ENCODE measurements at places on chromosomes 11 and 22.
A peak's percentile ranks its signal among the peaks of the same experiment; 100 is the strongest.

DNA sequence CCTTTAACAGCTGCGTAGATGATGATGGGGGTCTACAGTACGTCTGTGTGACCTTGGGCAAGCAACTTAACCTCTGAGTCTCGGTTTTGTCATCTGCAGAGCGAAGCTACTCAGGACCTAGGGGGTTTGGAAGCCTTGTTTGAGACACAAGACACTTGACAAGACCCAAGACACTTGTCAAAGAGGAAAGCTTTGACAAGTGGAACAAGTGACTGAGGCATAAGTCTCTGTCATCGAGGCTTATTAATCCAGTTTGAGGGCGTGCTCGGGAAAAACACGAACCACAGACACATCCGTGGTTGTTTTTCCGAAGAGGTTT, 732 bp upstream of the PC start:
- DNase-seq: no peak

- peak; percentile 22 for DNase-seq
These were observed 88.2 kb downstream of the CWC15 start for GRCh38 chr11:94885133-94885532.

DNA sequence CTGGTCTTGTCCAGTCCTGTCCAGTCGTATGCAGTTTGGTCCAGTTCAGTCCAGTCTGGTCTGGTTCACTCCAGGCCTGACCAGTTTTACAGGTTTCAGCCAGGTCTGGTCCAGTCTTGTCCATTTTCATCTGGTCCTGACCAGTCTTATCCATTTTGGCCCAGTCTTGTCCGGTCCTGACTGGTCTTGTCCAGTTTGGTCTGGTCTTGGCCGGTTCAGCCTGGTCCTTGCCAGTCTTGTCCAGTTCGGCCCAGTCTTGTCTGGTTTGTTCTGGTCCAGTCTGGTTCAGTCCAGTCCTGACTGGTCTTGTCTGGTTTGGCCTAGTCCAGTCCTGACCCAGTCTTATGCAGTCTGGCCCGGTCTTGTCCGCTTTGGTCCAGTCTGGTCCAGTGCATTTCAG, 380.2 kb downstream of the OR4C45 start:
- no peak for DNase-seq

- no peak for DNase-seq
These were observed 57.4 kb downstream of the IGLL1 start for GRCh38 chr22:23522623-23523251.

DNA sequence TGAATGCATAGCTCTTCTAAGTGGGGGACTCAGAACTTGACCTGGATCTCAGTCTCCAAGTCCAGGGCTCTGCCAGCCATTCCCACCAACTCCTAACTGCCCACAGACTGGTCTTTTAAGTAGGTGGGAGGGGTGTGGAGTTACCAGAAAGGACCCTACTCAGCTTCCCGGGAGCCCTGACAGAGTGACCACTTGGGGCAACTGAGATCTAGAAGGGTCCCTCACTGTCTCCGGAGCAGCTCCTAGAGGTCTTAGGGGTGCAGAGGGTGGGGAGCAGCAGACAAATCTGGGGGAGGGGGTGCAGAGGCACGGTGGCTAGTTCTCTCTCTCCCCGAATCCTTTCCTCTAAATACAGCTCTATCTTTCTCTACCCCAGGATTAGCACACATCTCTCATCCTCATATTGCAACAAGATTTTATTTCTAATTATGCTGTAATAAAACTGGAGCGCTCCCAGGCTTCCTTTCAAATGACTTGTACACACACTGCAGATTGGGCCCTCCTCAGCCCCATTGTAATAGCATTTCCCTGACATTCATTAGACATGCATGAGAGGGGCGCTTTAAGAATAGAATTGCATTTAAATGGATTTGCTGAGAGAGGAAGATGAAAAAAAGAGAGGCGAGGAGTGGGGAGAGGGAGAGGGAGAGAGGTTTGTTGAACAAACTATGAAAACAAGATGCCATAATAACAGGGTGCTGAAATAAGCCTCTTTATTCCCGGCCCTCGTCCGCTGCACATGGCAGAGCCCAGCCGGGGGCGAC, 219.0 kb downstream of the CEP164 start:
- no peak for DNase-seq

DNA sequence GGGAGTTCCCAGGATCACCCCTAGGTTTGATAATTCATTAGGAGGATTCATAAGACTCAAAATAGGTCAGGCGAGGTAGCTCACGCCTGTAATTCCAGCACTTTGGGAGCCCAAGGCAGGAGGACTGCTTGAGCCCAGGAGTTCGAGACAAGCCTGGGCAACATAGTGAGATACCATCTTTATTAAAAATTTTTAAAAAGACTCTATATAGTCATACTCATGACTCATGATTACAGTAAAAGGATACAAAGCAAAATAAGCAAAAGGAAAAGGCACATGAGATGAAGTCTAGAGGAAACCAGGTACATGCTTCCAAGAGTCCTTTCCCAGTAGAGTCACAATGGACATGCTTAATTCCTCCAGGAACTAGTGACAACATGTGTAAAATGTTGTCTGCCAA, 13.9 kb upstream of the PTS start:
- no peak for DNase-seq

DNA sequence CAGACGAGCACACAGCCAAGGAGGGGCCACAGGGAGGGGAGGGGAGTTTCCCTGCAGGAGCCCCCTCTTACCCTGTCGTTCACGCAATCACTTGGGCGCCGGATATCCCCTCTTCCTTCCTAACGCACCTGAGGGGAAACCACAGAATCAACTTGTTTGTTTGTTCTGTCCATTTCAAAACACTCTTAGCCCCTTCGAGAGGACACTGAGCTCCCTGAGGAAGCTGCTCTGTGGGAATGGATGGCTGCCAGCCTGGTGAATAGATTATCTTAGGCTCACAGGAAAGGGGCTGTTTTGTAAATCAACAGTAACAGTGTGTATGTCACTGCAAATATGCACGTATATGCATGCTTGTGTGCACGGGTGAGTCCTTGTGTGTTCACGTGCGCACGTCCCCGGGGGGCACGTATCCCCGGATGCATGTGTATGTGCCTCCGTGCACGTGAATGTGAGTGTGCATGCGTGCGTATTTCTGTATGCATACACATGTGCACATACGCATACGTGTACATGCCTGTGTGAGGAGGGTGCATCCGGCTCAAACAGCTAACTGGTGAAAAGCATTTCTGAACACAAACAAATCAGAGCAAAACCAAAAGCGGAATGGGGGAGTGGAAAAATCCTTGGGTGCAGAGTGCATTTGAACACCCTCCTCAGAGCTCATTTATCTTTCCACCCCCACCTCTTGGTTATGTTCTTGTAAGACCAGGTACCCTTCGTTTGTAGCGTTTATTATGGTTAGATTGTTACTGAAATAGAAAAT, 7.2 kb downstream of the ARSA start:
- no peak for DNase-seq

GRCh38 chr11:40289370-40289769, 1170.1 kb downstream of the LRRC4C start:
- DNase-seq: no peak

DNA sequence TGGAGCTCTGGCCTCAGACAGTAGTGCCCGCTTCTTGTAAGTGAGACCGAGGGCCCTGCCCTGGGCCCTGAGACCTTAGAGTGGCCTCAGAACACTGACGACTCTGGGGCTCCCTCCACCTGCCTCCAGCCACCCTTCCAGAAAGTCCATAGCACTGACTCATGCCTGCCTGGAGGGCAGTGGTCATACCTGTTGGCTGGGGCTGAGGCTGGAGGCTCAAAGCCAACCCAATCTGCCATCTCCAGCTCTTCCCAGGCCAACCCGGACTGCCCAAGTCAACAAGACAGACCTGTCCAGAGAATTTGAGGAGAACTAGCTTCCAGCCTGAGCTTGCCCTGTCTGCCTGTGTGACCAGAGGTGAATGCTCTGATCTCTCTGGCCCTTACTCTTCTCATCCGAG, 66.9 kb upstream of the TTLL12 start:
- no peak for DNase-seq

DNA sequence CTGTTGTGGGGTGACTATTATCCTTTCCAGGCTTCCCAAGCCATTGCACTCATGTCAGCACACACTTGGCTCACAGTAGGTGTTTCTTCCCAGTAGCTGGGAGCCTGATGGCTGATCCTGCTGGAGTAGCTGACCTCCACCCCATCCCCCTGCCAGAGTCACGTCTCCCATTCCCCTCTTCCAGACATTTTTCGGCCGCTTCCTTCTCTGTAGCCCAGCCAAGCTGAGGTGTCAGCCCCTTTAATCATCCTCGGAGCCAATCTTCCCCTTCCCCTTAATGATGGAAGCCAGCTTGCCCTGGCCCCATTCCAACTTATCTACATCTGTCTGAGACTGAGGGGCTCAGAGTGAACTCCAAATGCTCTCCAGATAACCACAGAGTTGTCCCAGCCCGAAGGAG, 550.7 kb downstream of the MN1 start:
- no peak for DNase-seq

DNA sequence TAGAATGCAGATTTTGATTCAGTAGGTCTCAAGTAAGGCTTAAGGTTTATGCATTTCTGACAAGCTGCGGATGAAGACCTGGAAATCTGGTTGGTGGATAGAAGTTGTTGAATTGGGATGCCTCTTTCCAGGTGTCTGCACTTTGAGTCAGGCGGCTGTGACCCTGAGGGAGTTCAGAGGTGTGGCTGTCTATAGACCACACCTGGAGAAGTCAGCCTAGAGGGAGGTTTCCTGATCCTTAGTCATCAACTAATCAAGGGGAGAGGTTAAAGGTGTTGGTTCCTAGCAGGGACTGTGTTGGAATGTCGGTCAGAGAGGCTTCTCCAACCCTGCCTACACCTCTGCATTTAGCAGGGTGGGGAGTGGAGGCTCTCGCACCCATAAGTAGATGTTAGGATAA, 8.0 kb downstream of the GLB1L2 start:
- DNase-seq: no peak

DNA sequence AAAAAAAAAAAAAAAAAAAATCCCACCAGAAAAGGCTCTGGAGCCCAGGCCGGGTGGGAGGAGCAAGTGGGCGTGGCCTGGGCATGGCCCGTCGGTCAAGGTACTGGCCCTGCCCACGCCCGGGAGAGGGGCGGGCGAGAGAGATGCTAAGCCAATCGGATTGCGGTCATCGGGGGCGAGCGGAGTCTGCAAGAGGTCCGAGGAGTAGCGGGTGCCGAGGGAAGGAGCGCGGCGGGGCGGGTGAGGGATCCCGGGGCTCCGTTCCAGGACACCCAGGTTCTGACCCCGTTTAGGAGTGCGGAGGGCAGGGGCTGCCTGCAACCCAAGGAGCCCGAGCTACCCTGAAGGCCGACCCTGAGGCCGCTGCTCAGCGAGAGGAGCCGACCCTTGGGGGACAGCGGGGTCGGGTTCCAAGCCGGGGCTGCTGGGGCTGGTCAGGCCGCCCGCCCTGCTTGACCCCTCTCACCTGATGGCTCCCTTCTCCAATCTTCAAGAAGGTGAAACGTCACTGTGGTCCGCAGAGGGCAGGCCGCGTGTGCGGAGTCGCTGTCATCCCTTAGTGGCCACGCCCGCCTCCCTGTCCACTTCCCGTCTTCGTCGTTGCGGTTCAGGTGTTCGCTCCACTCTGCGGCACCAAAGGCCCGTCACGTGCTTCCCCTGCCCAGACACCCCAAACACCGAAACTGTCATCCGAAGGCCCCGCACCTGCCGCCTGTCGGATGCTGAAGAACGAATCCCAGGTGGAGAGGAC, 11.1 kb upstream of the TAB1 start:
- no peak for DNase-seq

GRCh38 chr22:36702842-36703215, 723 bp downstream of the CACNG2 start:
- DNase-seq: peak; percentile 10

DNA sequence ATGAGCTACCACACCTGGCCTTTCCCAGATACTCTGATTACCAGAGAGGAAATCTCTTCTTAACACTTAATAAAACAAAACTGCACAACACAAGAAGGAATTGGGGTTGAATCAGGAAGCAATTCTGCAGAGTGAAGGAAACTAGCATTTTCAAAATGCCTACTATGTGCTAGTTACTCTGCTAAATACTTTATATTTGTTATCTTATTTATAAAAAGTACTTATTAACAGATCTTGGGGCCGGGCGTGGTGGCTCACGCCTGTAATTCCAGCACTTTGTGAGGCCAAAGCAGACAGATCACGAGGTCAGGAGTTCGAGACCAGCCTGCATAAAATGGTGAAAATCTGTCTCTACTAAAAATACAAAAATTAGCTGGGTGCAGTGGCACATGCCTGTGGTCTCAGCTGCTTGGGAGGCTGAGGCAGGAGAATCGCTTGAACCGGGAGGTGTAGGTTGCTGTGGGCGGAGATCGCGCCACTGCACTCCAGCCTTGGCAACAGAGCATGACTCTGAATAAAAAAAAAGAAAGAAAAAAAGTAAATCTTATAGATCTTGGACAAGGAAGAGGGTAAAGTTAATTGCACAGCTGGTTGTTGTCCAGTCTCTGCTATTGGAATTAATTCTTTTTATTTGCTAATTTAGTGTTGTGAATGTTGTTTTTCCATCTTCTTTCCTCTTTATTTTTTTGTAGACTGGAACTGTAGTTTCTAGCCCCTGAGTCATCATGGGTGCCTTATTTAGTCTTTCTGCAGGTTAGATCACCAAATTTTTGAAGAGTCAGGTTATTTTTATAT, 22.1 kb downstream of the TMEM135 start:
- no peak for DNase-seq

DNA sequence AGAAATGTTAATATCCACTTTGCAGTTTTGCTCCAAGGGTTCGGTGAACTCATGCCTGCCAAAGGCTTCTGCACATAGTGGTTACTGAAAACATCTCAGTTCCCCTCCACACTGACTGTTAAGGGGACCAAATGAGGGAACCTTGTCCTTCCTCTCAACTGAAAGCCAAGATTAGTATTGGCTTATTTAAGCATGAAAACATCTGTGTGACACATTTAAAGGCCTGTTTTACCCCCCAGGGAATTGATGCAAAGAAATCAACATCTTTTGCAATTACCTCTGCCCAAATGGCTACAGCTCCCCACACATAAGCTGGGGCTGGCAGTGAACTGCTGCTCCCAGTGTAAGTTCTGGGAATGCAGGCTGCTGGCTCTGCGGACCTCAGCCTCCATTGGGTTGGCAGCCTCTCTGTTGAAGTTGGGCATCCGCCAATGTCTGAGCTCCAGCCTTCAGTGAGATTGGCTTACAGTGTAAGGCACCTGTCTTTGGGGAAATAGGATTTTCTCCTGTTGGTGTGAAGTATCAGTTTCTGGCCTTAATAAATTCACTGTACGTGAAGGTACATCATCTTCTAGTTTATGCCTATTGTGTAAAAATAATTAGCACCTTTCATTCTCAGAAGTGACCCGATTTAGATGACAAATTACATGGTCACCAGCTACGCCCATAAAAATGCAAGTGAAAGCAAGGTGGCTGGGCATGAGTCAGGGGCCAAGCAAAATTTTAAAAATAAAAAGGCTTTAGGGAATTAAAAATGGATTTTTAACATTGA, 213.4 kb upstream of the SYN3 start:
- DNase-seq: peak; percentile 11

Measured in NCI-H1105 (cell line).